ENCODE measurements at places on chromosomes 2 and 18.

DNA sequence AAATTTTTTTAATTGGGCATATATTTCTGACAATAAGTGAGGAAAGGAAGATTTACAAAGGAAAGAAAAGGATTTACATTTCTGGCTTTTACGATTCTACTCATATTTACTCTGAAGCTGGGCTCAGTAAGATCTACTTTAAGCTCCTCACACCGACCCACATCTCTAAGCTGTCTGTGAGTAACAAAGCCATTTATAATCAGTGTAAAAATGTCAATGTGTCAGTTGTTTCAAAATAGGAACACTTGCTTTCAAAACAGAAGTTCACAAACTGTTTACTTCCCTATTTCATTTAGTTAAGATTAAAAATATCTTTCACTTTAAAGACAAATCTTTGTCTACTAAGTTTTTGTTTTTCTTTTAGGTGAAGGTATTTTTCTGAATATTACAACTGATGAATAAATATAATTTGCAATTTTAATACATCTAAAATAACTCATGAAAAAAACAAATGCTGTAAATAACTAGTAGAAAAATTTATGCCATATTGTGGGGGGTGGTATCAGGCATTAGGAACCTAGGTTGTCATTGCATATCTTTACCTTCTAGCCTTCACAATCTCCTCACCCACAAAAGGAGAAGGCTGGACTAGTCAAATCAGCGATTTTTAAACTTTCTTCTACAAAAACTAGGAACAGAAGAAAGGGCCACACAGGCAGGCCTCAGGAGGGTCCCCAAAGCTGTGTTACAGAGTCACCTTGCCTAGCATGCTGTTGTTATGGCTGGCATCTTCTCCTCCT lies 64.5 kb downstream of the TMEM131 start:
- DNase-seq: no peak

GRCh38 chr18:59268721-59269562 lies 4.3 kb downstream of the RAX start:
- DNase-seq: peak; percentile 38

GRCh38 chr18:65235966-65236624 lies 514.7 kb upstream of the CDH7 start:
- DNase-seq: peak; percentile 98

- no peak for DNase-seq
Measured at GRCh38 chr2:203914546-203915182, 21.9 kb upstream of the ICOS start.

GRCh38 chr2:182020286-182021070 lies 34.8 kb downstream of the PPP1R1C start:
- DNase-seq: no peak

DNA sequence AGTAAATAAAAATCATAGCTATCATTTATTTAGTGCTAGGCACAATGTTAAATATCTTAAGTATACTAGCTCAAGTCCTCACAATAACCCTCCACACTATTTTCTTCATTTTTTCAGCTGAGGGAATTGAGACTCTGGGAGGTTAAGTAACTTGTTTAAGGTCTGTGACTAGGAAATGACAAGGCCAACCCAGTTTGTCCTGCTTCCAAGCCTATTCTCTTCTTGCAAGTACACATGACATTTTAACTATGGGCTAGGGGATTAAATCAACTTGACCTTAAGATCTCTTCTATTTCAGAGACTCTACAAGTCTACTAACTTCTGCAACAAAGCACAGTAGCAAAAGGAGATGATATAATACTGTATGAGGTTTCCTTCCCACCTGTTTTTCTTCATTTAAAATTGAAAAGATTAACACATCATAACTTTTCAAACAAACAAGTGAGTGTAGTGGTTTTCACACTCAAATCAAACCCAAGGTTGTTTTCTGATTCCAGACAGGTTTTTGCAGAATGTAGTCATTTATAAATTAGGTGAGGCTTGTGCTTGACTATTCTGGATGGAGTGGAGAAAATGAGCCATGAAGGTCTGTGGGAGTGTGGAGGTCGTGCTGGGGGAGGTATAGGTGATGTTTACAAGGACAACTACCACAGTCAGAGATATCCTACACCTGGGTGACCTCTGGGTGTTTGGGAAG lies 57.0 kb downstream of the CD28 start:
- no peak for DNase-seq

DNA sequence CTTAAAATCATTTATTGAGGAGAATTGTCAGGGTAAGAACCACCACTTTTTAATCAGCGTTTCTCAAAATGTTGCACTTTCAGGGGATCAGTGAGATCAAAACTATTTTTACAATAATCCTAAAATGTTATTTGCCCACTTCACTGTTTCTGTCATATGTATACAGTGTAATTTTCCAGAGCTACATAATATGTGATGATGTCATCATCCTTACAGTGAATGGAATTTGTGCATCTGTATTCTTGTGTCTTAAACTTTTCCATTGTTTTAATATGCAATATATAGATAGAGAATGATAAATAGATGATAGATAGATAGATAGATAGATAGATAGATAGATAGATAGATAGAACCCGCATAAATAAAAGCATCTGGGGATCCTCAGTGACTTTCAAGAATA lies 518.0 kb downstream of the ADCYAP1 start:
- no peak for DNase-seq

DNA sequence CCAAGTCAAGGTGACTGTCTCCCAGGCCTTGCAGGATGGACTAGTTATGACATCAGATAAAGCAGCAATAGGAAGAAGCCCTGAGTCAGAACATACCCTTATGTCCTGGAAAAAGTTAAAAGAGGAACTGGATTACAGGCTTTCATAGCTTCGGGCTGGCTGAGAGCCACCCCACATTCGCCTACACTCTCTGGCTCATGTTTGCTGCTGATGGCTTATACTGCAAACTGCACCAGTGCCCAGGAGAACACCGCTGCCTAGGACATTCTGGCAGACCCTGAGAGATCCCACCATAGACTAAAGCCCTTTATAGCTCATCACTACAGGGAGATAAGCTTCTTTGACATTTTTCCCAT lies 20.3 kb downstream of the SLC8A1 start:
- no peak for DNase-seq

DNA sequence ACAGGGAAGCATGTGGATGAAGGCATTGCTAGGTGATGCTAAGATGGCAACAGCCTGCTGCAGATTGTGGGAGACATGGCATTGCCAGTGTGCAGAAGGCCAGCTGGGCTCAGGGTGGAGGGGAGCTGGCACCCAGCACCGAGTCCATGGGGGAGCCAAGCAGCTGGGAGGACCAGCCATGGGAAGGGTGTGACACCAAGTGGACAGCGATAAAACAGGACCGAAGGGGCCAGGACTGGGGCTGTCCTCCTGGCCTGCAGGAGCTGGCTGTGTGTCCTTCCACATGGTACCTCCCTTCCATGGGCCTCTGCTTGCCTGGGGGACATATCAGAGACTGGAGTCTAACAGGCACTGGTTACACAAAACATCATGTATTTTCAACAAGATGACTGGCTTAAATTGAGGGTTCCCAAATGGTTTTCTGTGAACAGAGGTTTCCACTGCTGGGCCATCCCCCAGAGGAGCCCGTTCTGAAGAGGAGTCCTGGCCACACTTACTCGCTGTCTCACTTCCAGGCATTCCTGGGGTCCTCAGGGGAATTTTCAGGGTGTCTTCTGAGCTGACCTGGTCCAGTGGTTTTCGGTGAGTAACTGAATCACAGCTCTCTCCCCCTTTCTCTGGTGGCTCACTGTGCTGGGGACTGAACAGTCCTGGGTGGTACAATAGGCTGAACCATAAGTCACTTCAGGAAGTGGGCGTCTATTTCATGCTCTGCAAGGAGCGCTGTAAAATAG lies 60.4 kb upstream of the TNP1 start:
- DNase-seq: no peak

DNA sequence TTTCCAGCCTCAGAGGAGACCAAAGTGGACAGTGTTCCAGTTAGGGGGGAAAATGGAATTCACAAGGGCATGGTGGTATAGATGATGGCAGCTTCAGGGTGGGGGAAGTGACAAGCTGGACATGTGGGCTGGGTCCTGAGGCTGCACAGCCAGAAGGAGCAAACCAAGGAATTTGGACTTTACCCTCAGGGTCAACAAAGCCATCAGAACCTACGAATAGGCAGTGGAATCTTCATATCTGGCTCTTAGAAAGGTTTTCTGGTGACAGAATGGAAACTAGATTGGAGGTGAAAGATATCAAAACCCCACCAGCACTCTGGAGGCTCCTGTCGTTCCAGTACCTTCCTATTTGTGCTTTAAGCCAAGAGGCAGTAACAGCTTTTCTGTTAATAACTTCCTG lies 127.1 kb downstream of the SETBP1 start:
- no peak for DNase-seq

GRCh38 chr2:99600981-99601651 lies 111.3 kb upstream of the REV1 start:
- peak; percentile 10 for DNase-seq

DNA sequence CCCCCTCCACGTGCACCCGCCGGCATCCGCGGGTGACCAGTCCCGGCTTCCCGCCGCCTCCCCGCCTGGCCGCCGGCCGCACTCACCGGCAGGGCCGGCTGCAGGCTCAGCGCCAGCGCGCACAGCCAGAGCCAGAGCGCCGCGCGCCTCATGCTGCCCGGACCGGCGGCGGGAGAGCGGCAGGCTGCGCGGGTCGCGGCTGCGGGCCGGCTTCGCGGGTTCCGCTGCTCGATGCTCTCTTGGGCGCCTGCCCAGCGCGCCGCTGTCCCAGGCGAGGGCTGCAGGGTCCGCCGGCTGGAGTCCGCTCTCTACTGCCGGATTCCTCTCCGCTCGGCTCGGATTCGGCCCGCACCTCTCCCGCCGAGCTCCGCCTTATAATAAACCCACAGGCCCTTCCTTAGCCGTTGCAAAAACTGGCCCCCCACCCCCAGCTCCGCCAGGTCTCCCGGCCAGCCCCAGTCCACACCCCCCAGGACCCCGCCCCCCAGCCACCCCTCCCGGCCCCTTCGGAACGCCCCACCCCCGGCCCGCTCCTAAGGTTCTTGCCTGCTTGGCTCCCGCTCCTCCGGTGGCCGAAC lies at the start of gene SDC1:
Gene SDC1 (minus strand): TSS at position 415 of the 578 bp plus-strand sequence. CDS start 263 bp downstream, at position 152.
- DNase-seq: peak; percentile 61

- DNase-seq: no peak
Measured at GRCh38 chr2:103880081-103880834, 973.7 kb upstream of the POU3F3 start.

DNA sequence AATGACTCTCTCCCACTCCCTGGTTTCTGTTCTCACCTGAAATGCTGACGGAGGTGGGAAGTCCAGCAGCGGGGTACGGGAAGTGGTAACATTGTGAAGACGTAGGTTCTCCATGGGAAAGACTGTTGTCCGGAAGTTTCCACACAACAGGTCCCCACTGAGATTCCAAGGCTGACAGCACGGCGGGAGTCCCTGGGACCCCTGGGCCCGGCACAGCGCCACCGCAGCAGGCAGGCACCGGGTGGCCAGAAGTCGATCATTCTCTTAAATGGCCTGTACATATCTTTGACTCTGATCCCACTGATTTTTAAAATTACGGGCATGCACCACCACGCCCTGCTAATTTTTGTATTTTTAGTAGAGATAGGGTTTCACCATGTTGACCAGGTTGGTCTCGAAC lies 201.0 kb upstream of the SALL3 start:
- no peak for DNase-seq

DNA sequence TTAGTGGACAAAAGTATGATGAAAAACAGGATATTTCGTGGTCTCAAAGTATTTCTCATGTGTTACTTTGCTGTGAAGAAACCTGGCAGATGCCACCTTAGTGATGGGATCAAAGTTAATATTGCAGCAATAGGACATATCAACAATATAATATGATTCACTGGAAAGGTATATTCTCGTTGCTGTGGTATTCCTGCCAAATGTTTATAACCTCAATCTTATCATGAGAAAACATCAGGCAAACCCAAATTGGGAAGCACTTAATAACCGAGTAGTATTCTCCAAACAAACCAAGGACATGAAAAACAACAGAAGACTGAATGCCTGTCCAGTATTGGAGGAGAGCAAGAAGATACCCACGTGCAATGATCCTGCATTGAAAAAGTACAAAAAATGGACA lies 302.6 kb upstream of the MC4R start:
- DNase-seq: no peak

- no peak for DNase-seq
Measured at GRCh38 chr2:241412144-241412543, 56.1 kb downstream of the FARP2 start.

GRCh38 chr2:189613650-189614420 lies 33.2 kb upstream of the SLC40A1 start:
- DNase-seq: peak; percentile 1

DNA sequence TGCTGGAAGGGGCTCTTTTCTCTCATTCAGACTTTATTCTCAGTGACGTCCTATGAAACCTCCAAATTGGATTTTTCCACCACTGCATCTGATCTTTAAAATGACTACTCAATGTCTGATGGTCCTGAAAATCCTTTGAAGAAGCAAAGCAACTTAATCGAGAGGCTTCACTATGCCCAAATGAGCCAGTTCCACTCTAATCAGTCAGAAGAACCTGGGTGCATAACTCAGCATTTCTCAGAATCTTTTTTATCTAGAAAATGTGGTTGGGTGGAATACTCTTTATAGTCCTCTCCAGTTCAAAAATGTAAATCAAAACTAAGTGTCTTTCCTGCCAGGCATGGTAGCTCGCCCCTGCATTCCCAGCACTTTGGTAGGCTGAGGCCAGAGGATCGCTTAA lies 60.7 kb downstream of the PRELID3A start:
- no peak for DNase-seq

DNA sequence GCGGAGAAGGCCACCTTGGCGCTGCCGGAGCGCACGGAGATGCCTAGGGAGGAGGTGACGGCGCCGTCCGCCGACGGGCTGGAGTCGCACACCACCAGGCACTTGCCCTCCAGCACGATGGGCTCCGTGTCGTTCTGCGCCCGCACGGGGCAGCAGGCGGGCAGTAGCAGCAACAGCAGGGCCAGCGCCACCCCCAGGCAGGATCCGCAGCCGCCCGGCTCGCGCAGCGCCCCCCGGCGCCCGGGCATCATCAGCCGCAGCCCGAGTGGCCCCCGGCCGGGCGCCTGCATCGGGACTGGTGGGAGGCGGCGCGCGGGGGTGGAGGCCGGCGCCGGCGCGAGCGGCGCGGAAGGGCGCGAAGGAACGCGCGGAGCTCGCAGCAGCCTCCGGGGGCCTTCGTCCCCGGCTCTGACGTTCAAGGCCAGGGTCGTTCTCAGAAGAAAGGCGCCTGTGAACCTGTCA lies 2.2 kb downstream of the CBLN2 start:
- DNase-seq: peak; percentile 46

DNA sequence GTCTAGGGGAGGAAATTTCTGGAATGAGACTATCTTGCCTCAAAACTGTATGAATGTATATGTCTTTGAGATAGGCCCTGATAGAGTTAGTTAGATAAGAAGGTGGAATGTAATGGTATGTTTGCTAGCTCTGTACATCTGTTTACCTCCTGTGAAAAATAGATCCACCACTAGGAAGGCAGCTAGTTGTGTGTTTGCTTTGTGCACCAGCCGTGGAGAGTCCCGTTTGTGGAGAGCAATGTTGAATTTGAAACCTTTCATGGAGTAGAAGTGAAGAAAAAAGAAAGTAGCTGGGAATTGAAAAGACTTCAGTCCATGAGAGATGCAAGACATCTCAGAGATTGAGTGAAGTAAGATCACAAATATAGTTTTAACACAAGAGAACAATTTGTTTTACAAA lies 25.4 kb downstream of the ASXL3 start:
- no peak for DNase-seq
